ENCODE measurements at places on chromosomes 6 and 20.

DNA sequence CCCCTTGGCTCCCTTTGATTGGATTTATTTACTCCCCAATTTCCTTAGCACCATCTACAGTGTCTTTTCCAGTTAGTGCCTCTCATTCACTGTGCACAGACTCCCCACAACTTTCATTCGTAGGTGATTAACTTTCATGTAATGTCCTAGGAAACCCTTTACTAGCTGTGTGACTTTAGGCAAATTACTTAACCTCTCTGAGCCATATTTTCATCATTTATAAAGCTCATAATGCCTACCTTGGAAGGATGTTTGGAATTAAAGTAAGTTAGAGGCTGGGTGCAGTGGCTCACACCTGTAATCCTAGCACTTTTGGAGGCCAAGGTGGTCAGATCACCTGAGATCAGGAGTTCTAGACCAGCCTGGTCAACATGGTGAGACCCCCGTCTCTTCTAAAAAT lies 20.1 kb downstream of the C6orf15 start:
- no peak for DNase-seq

- DNase-seq, result no peak
Observed at GRCh38 chr20:14360416-14360815, 23.0 kb upstream of the FLRT3 start.

DNA sequence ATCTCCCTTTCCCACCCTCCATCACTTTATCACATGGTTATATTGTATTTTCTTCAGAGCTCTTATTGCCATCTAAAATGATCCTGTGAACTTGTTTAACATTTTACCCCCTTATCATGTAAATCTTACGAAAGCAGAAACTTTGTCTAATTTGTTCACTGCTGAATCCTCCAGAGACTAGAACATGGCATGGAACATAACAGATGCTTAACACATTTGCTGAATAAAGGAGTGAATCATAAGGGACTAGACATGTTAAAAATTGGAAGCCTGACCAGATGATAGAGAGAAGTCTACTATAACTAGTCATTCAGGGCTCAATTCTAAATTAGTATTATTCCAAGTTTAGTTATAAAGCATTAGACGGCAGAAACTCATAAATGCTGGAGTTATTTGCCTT lies 73.3 kb downstream of the MAN1A1 start:
- DNase-seq, result no peak

DNA sequence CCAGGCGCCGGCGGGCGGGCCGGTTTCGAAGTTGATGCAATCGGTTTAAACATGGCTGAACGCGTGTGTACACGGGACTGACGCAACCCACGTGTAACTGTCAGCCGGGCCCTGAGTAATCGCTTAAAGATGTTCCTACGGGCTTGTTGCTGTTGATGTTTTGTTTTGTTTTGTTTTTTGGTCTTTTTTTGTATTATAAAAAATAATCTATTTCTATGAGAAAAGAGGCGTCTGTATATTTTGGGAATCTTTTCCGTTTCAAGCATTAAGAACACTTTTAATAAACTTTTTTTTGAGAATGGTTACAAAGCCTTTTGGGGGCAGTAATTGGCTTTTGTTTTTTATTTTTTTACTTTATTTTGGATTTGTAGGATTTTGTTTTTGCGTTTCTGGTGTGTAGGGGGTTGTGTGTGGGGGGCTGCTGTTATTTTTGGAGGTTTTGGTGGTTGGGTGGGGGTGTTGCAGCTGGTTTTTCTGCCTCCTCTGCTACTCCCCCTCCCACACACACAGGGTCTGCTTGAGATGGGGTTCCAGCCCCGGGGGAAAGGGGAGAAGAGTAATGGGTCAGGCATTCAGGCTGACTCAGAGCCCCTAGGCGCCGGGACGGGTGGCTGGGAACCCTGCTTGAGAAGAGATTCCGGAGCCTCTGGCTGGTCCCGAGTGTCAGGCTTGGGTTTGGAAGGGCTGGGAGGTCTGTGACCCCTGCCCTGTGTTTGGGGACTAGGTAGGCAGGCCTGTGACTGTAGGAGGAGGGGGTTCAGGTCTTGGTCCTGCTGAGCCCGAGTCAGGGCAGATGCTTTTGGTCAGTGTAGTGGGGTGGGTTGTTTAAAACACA lies 2.0 kb downstream of the CEBPB start:
- peak; percentile 76 for DNase-seq

- DNase-seq, result no peak
Observed at GRCh38 chr20:50550531-50550930, 40.3 kb downstream of the PTPN1 start.

DNA sequence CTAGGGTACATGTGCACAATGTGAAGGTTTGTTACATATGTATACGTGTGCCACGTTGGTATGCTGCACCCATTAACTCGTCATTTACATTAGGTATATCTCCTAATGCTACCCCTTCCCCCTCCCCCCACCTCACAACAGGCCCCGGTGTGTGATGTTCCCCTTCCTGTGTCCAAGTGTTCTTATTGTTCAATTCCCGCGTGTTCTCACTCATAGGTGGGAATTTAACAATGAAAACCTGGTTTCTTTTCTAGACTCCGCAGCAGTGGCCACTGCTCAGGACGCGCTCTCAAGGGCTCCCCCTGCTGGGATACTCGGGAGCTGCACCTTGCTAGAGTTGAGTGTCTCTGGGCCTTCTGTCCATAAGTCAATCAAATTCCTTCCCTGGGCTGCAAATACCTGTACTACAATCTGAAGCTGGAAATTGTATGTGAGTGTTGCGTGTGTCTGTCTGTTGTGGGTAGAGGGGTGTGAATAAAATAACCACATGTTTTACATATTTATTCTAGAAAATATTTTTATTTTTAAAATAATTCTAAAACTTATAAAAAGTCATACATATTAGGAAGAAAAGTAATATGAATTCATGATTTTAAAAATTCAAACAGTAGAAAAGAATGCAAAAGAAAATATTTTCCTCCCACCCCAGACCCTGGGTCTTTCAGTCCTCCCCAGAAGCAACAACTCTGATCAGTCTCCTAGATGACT lies 8.2 kb upstream of the CEP250 start:
- DNase-seq, result peak; percentile 56

DNA sequence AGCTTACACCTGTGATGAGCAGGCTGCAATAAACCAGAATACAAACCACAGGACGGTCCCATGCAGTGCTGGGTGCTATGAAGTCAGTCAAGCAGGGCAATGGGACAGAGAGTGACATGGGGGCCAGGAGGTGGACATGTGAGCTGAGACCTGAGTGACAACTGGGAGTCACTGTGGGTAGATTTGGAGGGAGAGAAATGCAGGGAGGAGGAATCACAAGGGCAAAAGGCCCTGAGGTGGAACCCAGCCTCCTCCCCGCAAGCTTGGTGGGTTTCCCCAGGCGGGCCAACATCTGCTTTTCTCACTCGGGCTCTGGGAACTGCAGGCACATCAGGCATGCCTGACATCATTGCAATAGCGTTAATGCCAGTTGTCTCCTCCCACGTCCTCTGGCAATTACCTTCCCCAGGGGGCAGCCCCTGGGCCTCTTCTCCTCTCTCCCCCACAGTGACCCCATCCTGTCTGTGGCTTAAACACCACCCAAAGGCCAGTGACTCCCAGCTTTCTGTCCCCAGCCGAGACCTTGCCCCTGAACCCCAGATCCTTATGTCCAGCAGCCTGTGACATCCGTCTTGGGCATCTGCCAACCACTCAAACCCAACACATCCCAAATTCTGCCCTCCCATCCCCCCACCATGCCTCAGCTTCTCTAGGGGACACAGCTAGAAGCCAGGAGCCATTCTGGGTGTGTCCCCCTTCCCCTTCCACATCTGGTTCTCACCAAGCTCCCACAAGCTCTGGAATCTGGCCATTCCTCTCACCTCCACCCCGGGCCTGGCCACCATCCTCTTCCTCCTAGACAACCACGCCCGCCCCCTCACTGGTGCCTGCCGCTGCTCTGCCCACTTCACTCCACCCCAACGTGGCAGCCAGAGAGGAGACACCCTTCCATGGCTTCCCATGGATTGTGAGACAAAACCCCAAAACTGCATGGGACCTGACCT lies 28.2 kb downstream of the PDRG1 start:
- DNase-seq, result peak; percentile 25

DNA sequence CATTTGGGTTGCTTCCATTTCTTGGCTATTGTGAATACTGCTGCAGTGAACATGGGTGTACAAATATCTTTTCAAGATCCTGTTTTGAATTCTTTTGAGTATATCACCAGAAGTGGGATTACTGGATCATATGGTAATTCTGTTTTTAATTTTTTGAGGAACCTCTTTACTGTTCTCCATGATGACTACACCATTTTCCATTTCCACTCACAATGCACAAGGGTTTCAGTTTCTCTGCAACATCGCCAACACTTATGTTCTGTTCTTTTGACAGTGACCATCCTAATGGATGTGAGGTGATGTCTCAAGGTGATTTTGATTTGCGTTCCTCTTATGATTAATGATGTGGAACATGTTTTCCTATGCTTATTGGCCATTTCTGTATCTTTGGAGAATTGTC lies 214.4 kb upstream of the ZFP64 start:
- DNase-seq, result no peak

DNA sequence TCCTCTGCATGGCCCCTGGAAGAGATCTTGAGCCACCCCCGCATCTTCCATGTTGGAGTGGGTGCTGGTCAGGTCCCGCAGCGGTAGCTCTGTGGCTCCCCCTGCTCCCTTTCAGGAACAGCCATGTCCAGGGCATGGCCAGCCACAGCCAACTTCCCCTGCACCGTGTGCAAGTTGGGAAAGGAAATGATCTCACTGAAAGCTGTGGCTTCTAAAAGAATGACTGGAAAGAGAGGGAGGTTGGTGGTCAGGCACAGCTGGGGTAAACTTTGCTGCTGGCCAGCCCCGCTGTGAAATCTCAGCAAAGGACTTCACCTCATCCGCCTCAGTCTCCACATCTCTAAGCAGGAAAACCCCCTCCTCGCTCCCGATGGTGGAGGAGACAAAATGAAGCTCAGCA lies 153.6 kb upstream of the CST7 start:
- no peak for DNase-seq

DNA sequence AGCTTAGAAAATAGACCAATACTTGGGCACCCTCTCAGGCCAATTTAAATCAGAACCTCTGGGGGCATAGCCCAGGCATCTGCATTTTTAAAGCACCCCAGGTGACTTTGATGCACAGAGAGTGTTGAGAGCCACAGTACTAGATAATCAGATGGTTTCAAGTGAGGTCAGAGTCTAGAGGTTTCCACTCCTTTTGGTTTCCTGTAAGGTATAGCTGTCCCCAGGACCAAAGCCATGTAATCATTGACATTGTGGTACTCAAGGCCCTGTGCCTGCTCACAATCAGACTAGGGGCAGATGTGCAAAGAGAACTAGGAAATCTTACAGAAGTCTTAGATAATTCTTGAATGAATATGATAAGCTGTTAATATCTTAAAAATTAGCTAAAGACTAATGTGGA lies 9.1 kb downstream of the FILIP1 start:
- DNase-seq, result no peak

DNA sequence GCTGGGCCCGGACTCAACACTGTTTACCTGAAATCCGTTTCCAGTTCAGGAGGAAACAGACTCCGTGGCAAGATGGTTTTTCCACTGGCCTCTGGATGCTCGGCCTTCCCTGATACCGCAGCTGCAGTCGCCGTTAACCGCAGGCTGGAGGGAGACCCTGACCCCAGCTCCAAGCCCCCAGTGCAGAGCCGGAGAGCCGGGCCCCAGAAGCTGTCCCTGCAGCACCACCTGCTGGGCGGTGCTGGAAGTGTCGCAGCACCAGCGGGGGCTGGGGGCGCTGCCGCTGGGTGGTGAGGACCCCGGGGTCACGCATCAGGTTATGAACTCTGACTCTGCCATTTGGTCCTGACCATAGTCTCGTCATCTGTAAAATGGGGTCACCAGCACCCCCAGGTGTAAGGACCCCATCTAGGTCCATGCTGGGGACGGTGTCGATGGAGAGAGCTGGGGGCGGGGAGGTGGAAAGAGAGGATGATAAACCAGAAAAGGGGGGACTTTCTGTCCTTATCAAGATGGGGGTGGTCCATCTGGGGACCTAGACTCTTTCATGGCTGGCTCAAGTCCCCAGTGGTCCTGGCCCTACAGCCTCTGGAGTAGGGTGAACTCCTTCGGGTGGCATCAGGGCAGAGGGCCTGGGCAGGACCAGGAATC lies 20.8 kb upstream of the CHRNA4 start:
- DNase-seq, result peak; percentile 80

GRCh38 chr6:155880900-155881299 lies 425.3 kb upstream of the NOX3 start:
- DNase-seq, result no peak

- DNase-seq, result peak; percentile 14
Observed at GRCh38 chr6:108874470-108875160, 26.4 kb downstream of the ARMC2 start.

DNA sequence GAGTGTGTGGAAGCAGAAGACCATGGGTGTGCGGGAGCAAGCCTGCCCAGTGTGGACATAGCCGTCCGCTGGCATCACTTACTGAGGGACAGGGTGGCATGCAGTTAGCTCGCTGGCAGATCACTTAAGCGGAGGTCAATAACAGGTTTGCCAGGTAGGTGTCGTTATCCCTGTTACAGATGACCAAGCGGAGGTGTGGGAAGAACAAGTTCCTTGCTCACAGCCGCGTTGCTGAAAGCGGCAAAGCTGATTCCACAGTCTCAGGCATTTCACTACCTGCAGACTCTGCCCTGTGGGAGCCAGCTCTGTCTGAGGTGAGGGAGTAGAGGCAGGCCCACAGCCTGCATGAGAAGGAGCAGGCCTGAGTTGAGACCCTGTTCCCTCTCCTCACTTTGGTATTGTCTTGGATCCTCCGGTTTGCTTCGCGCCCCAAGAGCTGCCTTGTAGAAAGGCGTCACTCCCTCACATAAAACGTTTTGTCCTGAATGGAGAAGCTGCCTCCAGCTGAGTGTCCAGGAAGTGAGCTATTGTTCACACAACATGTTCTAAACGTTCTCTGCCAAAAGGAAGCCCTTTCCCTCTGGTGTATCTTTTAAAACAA lies 96.9 kb downstream of the TCP11 start:
- no peak for DNase-seq

- DNase-seq, result no peak
Observed at GRCh38 chr6:34161857-34162515, 16.1 kb upstream of the GRM4 start.

DNA sequence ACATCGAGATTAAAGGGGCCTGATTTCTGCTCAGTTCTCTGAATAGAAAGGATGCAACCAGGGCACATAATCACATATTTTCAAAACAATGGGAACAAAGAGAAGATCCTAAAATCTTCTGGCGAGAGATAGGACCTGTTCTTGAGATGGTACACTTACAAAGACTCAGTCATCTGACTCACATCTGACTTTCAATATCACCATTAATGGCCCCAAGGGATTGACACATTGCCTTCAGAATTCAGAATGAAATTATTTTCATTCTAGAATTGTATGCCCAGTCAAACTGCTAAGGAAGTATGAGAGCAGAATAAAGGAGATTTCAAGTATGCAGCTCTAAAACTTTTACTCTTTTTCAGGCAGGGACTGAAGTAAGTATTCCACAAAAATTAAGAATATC lies 240.7 kb upstream of the POU3F2 start:
- no peak for DNase-seq

DNA sequence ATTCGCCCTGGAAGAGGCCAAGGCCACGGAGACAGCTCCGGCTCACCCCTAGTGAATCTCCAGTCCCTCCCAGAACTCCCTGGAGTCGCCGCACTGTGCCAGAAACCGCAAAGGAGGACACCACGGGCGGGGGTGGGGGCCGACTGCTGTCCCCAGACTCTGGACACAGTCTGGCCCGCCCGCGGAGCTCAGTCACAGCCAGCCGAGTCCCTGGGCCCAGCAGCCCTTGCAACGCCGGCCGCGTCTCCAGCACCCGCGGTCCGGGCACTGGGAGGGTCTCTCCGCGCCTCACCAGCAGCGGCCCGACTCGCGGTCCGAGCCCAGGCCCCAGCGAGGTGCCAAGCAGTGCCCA lies 518 bp downstream of the PEX6 start:
- no peak for DNase-seq

GRCh38 chr6:136149311-136149710 lies 100.8 kb downstream of the MTFR2 start:
- no peak for DNase-seq
